ENCODE measurements at places on chromosomes 16 and 17. TPM values are rescaled to one million over a fixed set of nuclear protein-coding genes. Genes with fewer than 3 reads are reported as not detected.

Gene GRAPL
- 0.66 TPM for total RNA-seq

Gene ALOX15B
- total RNA-seq, result 0.17 TPM

Gene MPP2
- 4.3 TPM for total RNA-seq

Gene SCGB1C2
- not detected for total RNA-seq

Gene RAMP2
- not detected for total RNA-seq
